NCI-H1694 treated with DMSO at 0.1 percent for 48 hours (cell line): ENCODE measurements at places on chromosomes 5 and 9.

DNA sequence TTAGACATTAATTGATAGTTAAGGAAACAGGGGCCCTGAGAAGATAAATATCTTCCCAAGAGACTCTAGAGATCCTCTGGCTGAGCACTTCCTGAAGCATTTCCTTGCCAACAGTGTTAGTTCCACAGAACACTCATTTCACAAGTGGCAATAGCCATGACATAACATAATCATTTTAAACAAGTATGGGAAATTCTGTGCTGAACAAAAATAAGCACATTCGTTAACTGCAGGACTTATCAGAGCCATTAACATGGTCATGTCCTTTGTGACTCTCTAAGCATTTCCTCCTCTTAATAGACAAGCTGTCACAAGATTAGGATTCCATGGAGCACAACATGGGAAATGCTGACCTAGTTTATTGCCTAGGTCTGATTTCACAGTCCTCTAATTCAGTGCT lies 184.9 kb downstream of the SNX18 start:
- DNase-seq: no peak

GRCh38 chr5:174720612-174721529 lies 3.5 kb upstream of the MSX2 start:
- DNase-seq: no peak

GRCh38 chr9:336039-336438 lies 121.4 kb downstream of the DOCK8 start:
- DNase-seq: no peak

DNA sequence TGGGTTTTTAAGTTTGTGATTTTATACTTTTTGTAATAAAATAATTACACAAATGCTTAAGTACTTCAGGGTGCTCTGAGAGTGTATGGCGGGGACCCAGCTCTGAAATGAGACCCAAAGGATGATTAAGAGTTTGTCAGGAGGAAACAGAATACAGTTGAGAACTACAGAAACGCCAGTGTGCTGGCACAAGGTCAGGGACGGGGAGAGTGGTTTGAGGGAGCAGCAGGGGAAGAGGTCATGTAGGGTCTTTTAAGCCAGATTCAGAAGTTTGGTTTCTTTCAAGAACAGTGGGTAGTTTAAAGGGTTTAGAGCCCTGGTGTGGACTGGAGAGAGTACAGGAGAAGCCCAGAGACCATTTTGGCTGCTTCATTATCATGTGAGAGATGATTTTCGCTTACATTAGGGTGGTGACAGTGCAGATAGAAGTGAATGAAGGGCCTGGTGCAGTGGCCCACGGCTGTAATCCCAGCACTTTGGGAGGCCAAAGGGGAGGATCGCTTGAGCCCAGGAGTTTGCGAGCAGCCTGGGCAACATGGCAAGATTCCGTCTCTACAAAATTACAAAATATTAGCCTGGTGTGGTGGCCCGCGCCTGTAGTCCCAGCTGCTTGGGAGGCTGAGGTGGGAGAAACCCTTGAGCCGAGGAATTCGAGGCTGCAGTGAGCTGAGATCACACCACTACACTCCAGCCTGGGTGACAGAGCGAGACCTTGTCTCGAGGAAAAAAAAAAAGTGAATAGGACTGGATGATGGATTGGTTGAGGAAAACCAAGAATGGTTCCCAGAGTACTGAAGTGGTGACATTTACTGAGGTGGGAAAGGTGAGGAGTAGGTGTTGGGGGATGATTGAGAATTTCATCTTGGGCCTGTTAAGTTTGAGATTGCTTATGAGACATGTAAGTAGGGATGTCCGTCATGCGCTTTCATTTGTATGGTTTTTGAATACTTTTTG lies 1.4 kb upstream of the ETF1 start:
- no peak for DNase-seq

GRCh38 chr5:78245136-78245535 lies 49.4 kb downstream of the AP3B1 start:
- DNase-seq: no peak

DNA sequence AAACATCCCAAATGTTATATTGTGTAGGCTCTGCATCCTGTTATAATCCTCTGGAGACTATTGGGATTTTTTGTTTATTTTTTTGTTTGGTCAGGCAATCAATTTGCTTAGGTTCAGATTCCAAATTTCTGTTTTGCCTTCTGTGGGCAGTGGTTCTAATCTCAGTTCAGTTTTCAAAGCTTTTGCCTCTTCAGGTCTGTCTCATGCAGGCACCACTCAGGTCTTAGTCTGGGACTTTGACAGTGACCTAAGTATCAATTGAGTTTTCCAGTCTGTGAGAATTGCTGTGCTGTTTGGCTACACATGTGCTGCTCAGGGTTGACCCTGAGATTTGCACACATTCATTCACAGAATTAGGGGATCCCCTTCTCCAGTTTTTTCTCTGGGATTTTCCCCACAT lies 14.1 kb downstream of the SNX2 start:
- no peak for DNase-seq

GRCh38 chr5:11361768-11362167 lies 542.5 kb downstream of the CTNND2 start:
- DNase-seq: no peak

- no peak for DNase-seq
Observed at GRCh38 chr5:171340491-171340890, 31.4 kb downstream of the TLX3 start.

- no peak for DNase-seq
Observed at GRCh38 chr9:112917047-112917986, 26.6 kb upstream of the SLC46A2 start.

- no peak for DNase-seq
Observed at GRCh38 chr5:74103131-74104023, 477.4 kb downstream of the ARHGEF28 start.

GRCh38 chr5:53884417-53884816 lies 324.0 kb downstream of the NDUFS4 start:
- DNase-seq: no peak

- no peak for DNase-seq
Observed at GRCh38 chr5:15160091-15160490, 288.5 kb upstream of the ANKH start.

GRCh38 chr9:106860721-106861639 lies 2.0 kb upstream of the ZNF462 start:
- no peak for DNase-seq

- DNase-seq: no peak
Observed at GRCh38 chr5:80092486-80093107, 57.4 kb downstream of the THBS4 start.

DNA sequence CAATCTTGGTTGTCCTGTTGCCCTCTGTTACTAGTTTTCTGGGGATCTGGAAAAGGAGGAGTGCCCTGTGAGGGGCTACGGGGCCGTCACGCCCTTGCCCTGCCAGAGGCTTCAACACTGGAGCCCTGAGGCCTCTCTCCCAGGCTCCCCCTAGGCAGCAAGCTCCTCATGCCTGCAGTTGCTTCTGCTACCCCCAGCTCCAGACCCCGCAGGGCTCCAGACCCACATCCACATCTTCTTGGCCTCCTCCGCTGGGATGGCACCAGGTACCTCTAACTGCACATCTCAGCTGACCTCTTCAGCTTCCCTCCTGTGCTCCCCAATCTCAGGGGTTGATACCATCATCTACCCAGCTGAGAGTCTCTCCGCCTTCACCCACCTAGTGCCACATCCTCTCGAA lies 116.0 kb downstream of the ZNF354C start:
- DNase-seq: no peak

- no peak for DNase-seq
Observed at GRCh38 chr5:50791813-50792212, 125.4 kb downstream of the PARP8 start.

GRCh38 chr5:111685969-111686368 lies 71.0 kb downstream of the NREP start:
- peak; percentile 8 for DNase-seq

GRCh38 chr9:116081435-116082115 lies 72.0 kb upstream of the PAPPA start:
- DNase-seq: no peak

DNA sequence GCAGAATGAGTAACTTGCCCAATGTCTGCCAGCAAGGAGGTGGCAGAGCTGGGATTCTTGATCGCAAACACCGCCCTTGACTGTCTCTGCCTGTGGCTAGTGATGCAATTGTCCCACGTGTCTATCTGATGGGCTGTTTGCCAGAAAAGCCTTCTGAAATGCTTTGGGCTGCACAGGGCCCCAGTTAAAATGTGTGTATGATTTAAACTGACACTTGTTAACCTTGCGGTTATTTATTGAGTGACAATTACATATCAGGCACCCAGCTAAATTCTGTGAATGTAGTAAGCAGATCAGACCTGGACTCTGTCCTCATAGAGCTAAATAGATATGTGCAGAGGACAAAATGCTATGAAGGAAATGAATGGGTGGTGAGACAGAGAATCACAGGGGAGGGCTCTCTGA lies 11.6 kb upstream of the IL12B start:
- no peak for DNase-seq

DNA sequence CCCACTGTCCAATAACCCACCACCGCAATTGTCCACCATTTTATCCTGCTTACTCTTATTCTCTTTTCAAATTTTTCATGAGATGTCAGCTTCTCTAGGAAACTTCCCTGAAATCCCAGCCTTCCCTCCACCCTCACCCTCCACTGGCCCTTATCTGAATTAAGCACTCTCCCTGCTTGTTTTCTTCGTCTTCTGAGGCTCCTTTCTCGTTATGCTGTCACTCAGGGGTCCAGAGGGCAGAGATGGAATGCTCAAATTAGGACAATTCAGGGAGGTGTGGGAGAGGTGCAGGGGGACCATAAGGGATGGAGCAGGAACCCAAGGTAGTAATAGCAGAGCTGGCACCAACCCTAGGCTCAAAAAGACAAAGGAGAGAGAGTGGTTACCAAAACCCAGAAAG lies 5.0 kb upstream of the DAPK1 start:
- DNase-seq: no peak

- DNase-seq: no peak
Observed at GRCh38 chr5:9667906-9668305, 37.8 kb upstream of the TAS2R1 start.

DNA sequence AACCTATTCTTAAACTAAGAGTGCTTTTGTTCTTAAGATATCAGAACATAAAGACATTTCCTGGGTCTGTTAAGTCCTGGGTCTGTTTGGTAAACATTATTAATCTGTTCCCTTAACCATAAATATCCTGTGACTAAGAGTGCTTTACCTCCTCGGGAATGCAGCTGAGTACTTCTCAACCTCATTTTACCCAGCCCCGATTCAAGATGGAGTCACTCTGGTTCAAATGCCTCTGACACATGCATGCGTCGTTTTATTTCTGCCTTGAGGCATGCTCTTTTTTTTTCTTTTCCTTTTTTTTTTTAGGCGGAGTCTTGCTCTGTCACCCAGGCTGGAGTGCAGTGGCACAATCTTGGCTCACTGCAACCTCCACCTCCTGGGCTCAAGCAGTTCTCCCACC lies 39.8 kb upstream of the FBXL17 start:
- DNase-seq: no peak

GRCh38 chr5:147860641-147861025 lies 17.9 kb upstream of the SCGB3A2 start:
- DNase-seq: no peak

GRCh38 chr9:131275332-131276093 lies 797 bp downstream of the FAM78A start:
- DNase-seq: no peak

GRCh38 chr9:93304574-93305496 lies 120.9 kb downstream of the WNK2 start:
- DNase-seq: peak; percentile 3

- no peak for DNase-seq
Observed at GRCh38 chr5:39190311-39191102, 28.9 kb downstream of the FYB1 start.

- no peak for DNase-seq
Observed at GRCh38 chr9:99881769-99882168, 24.7 kb upstream of the STX17 start.

GRCh38 chr9:38694676-38695075 lies 25.3 kb downstream of the FAM240B start:
- DNase-seq: no peak

- no peak for DNase-seq
Observed at GRCh38 chr5:179959641-179960040, 51.9 kb upstream of the TBC1D9B start.

- peak; percentile 95 for DNase-seq
Observed at GRCh38 chr5:111454198-111454622, 58.1 kb downstream of the STARD4 start.

GRCh38 chr5:58452566-58453258 lies 7.2 kb downstream of the PLK2 start:
- DNase-seq: no peak

GRCh38 chr9:93662952-93663572 lies 86.7 kb downstream of the PHF2 start:
- no peak for DNase-seq

- peak; percentile 7 for DNase-seq
Observed at GRCh38 chr5:10195301-10195700, 54.4 kb downstream of the ATPSCKMT start.

DNA sequence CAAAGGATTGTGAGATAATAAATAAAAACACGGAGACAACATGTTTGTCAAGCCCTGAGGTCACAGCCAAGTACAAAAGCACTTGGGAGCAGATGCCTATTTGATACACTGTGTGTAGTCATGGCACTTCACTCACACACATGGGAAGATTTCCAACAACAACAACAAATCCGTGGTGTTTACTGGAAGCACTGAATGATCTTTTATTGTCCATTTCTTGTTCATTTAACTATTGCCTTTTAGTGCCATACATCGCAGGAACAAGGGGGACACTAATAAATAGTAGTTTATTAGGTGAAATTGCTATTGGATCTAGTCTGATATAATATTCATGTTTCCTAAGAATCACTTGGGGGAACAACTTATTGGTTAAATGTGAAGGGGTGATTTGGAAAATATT lies 20.4 kb upstream of the GDNF start:
- DNase-seq: no peak

- DNase-seq: no peak
Observed at GRCh38 chr9:20684875-20685696, 1.0 kb downstream of the FOCAD start.

- peak; percentile 31 for DNase-seq
Observed at GRCh38 chr5:121915765-121916164, 46.0 kb upstream of the SRFBP1 start.

GRCh38 chr9:136857166-136857565 lies 5.0 kb downstream of the MAMDC4 start:
- DNase-seq: no peak
